ENCODE measurements at places on chromosomes 3 and 15.

DNA sequence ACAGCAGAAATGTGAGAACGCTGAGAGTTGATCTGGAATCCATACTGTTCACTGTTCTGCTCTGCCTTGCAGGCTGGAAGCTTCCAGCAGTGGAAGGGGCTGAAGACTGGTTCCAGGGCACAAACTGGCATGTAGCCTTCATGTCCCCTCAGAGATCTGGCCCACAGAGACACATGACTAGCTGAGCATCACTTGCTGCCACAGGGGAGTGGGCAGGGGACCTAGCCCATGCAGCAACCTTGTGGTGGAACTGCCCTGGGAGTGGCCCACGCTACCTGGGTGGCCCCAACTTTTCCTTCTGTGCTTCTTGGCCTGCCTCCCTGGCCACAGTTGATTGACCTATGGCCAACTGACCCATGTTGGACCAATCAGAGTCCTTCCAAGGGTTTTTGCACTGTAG, 98.1 kb downstream of the TPRA1 start:
- no peak for DNase-seq

DNA sequence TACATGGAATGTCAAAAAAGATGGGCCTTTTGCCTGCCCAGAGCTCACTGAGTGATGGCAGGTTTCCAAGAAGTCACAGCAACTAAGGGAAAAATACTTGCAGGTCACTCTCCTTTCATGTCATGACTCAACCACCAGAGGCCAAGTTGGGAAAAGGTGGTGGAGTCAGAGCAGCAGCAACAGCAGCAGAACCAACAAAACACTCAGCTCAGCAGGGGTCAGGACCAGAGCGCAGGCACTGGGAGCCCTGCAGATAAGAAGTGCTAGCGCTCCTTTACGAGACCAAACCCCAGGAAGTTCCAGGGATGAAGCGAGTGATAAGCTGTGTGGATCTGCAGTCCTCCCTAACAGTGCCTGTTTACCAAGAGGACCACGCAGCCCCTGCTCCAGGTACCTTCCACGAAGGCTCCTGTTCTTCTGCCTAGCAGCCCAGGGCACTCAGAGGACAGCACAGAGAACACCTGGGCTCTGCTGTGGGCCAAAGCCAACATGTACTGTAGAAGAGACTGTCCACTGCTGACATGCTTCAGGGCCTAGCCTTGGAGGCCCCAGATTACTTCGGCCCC, 26.0 kb downstream of the POC1A start:
- no peak for DNase-seq

DNA sequence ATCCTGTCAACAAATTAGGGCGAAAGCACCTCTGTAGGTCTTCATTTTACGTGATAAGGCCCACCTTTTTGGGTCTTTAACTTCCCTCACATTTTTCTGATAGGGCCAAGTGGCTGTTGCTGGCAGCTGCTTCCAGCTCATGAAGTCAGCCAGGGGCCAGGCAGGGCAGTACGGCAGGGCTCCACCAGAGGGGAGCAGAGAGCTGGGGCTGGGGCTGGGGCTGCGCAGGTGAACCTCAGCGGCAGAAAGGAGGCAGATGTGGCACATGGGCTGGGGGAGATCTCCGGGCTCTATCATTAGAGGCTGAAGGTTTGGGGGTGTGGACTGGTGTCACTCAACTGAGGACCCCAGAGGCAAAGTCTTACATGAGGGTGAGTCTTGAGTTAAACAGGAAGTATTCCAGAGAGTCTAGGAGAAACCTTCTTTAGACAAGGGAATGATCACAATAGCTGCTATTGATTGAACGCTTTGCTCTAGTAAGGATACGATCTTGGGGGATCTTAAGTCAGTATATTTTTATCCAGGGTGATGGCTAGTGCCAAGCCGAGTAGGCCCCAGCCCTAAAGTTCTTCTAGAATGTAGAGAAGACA, 62.8 kb upstream of the MEX3B start:
- DNase-seq, result peak; percentile 61

GRCh38 chr3:53890726-53891475, 758 bp downstream of the SELENOK start:
- peak; percentile 32 for DNase-seq

GRCh38 chr3:140617135-140617534, 60.7 kb upstream of the TRIM42 start:
- DNase-seq, result no peak

DNA sequence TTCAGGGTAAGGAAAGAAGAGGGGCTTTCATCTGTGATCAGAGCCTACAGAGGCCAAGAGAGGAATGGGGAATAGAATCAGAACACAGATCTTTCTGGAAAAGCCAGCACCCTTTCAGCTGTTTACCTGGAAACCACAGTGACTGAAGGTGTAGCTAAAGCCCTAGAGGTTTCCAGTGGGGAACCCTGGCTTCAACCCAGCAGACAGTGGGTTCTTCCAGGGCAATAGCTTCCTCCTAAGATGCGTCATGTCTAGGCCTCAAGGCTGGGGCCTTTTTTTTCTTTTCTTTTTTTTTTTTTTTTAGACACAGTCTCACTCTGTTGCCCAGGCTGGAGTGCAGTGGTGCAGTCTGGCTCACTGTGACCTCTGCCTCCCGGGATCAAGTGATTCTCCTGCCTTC, 3.1 kb upstream of the CPNE9 start:
- DNase-seq, result no peak

DNA sequence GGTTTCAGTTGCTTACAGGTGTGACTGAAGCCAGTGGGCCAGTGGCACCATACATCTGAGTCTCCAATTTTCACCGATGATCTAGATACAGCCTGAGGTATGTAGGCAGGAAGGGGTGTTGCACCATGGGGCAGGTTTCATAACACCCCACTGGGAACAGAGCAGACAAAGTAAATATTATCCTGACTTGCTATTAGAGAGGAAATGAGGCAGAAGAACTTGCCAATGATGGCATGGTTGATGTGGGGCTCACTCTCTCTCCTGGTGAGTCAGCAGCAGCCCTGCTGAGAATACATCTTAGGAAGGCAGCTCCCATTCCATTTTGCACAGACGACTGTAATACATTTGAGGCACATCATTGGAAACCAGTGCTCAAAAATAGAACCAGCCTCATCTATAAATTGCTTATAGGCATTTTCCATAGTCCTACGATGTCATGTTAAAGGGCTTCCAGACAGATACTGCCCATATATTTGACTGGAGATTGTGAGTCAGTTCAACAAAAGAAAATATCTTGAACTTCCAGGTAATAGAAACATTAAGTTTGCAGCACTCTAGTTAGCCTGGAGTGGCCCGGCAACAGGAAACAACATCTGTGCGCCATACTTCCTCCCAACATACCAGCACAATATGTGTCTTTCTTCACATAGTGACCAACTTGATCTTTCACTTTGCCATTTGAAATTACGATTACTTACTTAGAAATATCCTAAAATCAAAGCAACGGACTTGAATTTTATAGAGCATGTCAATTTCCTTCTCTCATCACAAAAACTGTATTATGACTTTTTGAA, 175.5 kb downstream of the NECTIN3 start:
- no peak for DNase-seq

- DNase-seq, result no peak
These were observed 603.7 kb upstream of the CFAP20DC start for GRCh38 chr3:59653405-59654122.

GRCh38 chr15:79122991-79123390, 32.4 kb upstream of the RASGRF1 start:
- no peak for DNase-seq

GRCh38 chr15:77773903-77774302, 141.2 kb upstream of the LINGO1 start:
- no peak for DNase-seq

Data from HAP-1 (cell line).